ENCODE measurements at places on chromosomes 11 and 22.

- no peak for DNase-seq
Measured at GRCh38 chr11:121494355-121495099, 41.8 kb upstream of the SORL1-AS1 start.

- DNase-seq: no peak
Measured at GRCh38 chr22:50238755-50239154, 6.1 kb downstream of the TUBGCP6 start.

GRCh38 chr22:42280140-42280539 lies 9.7 kb upstream of the TCF20 start:
- DNase-seq: no peak

GRCh38 chr11:70029861-70030380 lies 48.2 kb upstream of the ANO1 start:
- no peak for DNase-seq

- no peak for DNase-seq
Measured at GRCh38 chr11:25441421-25441820, 890.5 kb upstream of the ANO3 start.

DNA sequence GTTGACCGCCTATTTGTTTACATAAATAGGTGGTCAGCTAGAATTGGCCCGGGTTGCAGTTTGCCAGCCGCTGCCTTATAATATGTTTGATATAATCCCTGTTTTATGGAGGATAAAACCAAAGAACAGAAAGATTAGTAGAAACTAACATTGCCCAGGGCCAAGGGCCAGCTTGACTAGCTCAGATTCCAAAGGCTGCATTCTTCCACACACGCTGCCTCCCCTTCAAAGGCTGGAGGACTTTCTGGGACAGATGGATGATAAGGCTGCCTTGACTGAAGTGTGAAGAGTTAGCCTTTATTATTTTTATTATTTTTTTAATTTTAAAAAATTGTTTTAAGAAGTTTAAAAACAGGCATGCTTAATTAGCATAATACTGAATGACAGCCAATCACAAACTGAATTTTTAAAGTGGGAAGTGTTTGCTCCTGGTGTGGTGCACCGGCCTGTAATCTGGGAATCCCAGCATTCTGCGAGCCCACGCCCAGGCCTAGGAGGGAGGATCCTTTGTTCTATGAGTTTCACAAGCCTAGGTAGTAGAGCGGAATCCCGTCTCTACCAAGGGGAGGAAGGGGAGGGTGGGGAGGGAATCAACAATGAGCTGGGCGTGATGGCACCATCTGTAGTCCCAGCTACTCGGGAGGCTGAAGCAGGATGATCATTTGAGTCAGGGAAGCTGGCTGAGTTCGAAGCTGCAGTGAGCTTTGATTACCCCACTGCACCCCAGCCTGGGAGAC lies 114.9 kb downstream of the NAV2 start:
- no peak for DNase-seq

DNA sequence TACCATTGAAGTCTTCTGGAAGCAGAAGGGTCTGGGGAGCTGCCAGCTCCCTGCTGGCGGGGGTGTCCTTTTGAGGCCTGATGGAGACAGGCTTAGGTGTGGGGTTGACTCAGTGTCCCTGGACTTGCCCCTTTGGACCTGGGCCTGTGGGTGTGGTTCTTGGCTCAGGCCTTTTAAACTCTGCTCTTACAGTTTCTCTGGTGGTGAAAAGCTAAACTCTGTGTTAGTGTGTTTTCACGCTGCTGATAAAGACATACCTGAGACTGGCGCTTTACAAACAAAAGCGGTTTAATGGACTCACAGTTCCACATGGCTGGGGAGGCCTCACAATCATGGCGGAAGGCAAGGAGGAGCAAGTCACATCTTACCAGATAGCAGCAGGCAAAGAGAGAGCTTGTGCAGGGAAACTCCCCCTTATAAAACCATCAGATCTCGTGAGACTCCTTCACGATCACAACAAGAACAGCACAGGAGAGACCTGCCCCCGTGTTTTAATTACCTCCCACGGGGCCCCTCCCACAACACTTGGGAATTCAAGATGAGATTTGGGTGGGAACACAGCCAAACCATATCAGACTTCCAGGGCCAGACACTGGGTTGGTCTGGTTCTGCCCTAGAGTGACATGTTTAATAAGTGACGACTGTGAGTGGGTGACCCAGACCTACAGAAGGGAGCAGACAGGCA lies 26.5 kb downstream of the GRAMD4 start:
- no peak for DNase-seq

- DNase-seq: no peak
Measured at GRCh38 chr11:27409049-27409448, 46.0 kb upstream of the CCDC34 start.

DNA sequence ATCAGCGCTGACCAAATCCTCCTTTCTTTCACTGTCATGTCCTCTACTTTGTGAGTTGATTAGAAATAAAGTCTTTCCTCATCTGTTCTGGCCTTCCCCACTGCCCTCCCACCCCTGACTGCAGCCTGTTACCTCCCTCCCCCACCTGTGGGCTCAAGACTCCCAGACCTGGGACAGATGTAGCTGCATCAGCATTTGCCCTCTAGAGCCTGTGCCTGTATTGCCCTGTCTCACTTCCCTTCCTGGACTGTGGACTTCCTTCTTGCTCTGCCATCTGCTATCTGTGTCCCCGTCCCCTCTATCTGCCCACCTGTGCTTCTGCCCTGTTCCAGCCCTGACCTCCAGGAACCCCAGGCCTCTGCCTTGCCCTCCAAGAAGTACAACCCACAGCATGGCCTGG lies 122.5 kb downstream of the GALNT18 start:
- no peak for DNase-seq

GRCh38 chr11:21896746-21897602 lies 295.9 kb upstream of the ANO5 start:
- no peak for DNase-seq

- no peak for DNase-seq
Measured at GRCh38 chr11:6012035-6012668, 5.4 kb upstream of the OR56A4 start.

GRCh38 chr11:86511086-86511551 lies 136.4 kb downstream of the CCDC81 start:
- no peak for DNase-seq

DNA sequence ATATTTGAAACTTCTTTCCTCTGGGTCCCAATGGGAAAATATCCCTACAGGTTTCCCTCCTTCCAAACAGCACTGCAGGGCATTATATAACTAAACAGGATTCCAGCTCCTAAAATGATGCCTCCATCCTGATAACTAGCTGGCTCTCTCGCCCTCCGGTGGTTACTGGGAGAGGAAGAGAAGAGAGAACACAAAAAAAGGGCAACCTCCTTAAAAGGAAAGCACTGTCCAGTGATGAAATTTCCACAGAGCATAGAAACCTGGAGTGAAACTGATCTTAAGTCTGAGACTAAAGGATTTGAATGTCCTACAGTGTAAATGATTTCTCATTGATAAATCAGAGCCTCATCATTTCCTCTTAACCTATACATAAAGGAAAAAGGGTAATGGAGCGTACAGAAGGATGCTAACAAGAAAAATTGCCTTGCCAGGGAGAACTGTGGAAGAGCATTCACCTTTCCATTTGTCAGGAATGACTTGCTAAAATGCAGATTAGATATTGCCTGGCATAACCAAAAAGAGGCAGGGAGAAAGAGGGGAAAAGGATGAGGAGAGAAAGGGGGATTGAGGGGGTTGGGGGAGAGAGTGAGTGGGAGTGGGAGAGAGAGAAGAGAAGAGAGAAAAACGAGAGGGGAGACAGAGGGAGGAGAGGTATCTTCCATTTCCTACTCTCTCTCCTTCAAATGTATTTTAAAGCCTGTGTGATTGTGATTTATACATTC lies 121.3 kb downstream of the APOL5 start:
- DNase-seq: peak; percentile 14

DNA sequence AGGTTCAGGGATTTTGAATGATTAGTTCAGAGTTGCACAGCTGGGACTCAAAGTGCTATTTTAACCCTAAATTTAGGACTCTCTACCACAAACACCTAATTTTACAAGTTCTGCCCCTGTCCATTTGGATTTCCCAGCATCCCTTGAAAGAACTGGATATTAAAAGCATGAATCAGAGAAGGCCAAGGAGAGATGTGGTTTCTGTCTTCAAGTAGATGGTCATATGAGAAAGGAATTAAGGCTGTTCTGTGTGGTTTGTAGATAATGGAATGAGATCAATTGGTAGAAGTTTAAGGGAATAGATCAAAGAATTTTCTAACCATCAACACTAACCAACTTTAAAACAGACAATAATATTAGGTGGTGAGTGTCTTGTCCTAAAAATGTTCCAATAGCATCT lies 106.4 kb upstream of the TENM4 start:
- no peak for DNase-seq

DNA sequence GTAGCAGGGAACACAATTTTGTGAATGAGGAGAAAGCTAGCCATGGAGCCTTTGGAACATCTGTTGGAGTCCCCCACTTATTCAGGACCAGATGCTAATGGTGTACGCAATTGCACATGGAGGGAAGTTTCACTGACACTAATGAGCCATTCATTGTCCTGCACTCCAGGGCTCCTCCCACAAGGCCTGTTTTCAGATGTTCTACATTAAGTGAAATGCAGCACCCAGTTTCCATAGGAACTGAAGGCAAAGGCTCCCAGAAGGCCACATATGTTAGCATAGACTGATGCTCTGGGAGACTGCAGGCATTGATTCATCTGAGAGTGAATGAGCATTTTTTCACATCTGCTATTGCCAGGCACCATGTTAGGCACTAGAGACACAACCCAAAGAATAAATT lies 399.5 kb downstream of the ETS1 start:
- DNase-seq: no peak

- DNase-seq: peak; percentile 76
Measured at GRCh38 chr22:35257321-35258190, at the start of gene HMGXB4. Gene HMGXB4, plus strand, starts transcription at chr22:35257493. Its CDS starts 4,898 bp downstream, at chr22:35262391.

Measured in neural crest cell (in vitro differentiated cells).